ENCODE measurements at places on chromosomes 6 and 20.

GRCh38 chr6:27836141-27836782 is 75.9 kb downstream of the OR2B2 start:
- no peak for DNase-seq

DNA sequence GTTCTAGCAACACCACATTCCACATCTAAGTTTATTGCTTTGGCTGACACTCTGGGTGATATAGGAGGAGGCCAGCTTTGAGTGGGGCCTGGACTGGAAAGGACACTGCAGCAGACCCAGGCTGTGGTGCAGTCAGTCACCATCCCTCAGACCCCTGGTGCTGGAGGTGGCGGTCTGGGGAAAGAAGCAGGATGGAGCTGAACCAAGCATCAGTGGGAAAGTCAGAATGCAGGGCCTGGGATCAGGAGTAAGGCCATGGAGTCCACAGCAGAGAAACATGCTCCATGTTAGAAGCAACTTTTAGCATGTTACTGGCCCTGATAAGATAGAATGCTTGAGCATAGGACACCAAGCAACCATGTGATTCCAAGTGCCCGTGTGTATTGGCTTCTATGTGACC is 5.9 kb downstream of the HLA-A start:
- no peak for DNase-seq

- DNase-seq = no peak
These were observed 642.1 kb upstream of the FLRT3 start for GRCh38 chr20:14979453-14979986.

- DNase-seq = no peak
These were observed 143.3 kb upstream of the GPR6 start for GRCh38 chr6:109834595-109835437.

DNA sequence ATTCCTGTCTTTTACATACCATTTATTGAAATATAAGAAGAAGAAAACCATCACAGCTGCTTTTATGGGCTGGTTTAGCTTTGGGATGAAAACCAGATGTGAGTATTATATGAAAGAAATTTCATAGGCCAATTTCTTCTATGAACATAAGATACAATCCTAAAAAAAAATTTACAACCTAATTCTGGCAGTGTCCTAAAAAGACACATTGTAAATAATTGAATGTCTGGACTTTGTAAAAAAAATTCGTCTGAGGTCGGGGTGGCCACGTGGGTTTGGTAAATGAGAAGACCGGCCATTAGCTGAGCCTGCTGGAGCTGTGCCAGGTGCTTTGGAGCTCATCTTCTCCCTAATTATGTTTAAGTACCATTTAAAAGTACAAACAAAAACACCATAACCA is 26.8 kb downstream of the DACT2 start:
- no peak for DNase-seq

DNA sequence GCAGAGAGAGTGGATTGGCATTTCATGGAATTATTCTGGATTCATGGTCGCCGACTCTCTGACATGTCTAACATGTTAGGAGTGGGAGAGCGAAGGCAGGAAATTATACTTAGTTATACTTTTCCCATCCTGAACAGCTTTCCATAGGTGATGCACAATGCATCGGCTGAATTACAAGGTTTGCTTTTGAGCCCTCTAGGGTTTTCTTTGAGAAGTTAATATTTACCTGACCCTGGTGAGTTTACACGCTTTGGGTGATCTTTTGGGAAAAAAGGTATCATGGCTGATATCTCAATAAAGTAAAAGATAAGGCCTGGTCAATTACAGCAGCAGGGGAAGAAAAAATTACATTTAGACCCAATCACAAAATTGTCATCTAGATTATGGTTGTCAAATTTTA is 14.0 kb upstream of the NKX2-2 start:
- no peak for DNase-seq

DNA sequence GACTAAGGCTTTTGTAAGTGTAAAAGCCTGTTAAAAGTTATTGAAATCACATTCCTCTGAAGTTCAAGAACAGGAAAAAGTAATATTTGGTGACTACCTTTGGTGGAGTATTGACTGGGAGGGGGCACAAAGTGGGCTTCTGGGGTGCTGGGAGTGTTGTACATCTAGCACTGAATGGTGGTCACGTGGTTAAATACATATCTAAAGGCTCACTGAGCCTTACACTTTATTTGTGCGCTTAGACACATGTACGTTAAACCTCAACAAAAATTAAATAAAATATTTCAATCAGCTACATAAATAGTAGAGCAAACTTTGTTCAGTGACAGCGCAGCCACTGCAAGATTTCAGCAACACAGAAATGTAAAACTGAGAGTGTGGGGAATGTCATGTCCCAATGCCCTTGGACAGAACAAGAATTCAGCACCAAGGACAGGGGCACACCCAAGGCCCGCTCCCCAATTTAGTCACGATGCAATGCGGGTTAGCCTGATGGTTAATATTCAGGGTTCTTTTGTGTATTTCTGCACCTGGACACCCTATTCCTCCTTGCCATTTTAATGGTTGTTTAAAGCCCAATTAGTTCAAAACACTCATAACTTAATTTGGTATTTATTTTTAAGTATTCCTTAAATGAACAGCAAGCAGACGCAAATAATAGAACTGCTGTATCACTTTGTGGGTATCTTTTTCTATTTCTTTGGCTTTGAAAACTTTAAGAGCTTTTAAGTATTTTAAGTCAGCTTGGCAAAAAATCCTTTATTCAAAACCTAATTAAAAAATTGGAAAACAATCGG is 37.4 kb downstream of the ANGPT4 start:
- DNase-seq = no peak

DNA sequence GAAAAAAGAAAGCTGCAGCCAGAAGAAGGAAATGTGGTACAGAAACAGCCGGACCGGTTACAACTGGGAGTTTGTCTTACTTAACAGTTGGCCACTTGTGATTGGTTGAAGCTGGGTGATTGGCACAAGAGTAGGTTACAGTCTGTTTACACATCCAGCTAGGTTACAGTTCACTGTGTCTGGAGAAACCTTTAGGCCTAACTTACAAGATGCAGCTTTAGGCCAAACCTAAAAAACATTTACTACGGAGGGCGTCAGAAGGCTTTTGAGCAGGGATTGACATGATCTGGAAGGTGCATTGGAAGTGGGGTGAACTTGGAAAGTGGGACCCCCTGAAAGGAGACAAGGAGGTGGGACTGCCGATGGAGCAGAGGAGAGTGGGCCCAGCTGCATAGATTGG is 122.3 kb downstream of the BANF2 start:
- DNase-seq = no peak

DNA sequence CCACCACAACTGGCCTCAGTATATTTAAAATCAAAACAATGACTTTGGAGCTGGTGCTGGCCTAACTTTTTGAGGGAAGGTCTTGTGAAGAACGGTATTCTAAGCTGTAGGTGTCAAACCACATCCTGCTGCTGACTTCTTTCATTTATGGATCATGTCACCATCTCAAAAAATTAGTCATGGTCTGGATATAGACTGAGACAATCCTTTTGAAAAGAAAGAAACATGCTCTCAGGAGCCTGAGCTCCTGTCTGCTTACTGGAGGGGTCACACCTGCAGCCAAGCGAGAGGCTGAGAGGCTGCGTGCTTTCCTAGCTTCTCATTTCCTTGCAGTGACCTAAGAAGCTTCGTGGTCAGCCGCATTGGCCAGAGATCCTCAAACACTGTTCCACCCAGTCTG is 55.2 kb downstream of the TIAM2 start:
- DNase-seq = no peak

- no peak for DNase-seq
These were observed 9.9 kb upstream of the WFDC2 start for GRCh38 chr20:45459606-45460005.

GRCh38 chr6:132731086-132731485 is 17.2 kb upstream of the VNN1 start:
- DNase-seq = no peak

DNA sequence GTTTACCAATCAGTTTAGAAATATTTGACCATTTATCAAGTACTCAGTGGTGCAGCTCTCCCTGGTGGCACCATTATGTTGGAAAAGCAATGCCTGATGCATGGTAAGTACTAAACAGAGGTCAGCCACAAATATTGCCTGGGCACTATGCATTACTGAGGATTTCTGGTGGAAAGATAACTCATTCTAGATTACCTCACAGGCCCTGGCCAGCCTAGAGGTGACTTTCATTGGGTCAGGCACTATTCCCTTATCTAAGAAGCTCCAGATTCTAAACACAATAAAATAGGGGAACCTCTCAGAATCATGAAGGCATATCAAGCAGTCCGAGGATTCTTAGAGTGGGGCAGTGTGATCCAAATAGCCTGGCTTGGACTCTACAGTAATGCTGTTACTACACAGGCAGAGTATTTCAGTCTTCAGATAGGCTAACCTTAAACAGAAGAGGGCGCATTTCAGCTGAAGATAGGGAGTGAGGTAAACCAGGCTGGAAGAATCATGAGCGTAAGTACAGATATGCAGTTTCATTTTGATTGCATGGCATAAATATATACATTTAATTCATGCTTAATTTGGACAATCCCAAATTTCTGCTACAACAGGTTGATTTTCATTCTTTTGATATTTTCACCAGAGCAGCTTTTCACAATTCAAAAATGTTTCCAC is 12.1 kb downstream of the LGSN start:
- peak; percentile 0 for DNase-seq

GRCh38 chr20:35344354-35344837 is 52.2 kb upstream of the FAM83C start:
- DNase-seq = no peak

DNA sequence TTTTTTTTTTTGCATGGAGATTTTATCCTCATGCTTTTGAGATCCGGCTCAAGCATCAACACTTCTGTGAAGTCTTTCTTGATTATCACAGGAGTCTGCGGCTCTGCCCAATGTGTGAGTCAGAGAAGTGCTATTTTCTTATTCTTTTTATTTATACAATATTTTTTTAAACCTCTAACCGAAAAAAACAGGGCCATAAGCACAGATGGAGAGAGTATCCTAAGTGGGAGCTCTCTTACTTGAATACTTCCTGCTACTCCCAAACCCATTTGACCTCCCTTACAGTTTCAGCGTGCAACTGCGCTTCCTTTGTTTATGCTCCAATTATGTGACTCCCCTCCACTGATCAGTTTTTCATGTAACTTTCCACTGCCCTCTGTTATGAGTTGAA is 8.7 kb upstream of the ATXN1 start:
- no peak for DNase-seq

DNA sequence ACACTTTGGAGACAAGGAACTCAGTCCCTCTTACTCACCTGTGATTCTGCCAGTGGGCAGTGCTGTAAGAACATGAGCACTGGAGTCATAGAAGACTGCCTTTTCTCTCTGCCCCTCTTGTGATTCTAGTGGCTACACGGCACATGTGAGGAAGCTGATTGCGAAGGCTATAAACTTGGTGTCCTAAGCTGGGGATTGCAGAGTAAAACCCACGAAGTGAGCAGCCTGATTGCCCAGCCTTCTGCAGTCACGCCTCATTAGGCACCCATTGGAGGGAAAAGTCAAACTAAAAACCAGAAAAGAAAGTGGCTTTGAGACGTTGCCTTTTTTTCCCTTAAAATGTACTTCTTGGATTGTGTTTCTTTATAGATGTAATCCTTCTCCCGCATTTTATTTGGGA is 748.4 kb upstream of the CHD6 start:
- no peak for DNase-seq

DNA sequence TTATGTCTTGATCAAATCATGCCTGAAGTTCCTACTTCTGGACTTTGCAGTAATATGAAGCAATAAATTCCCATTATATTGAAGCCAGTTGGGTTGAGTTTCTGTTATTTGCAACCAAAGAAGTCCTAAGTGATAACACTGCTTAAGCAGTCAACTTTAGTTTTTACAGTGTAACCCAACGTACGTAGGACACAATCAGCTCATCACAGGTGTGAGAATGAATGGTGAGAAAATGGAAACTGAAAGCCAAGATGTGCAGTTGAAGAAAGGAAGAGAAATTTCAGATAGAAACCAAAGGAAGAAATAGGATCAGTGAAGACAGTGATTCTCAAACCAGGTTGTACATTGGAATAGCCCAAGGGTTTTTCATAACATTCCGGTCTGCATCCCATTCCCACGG is 211.4 kb upstream of the ZFP64 start:
- DNase-seq = no peak

- DNase-seq = no peak
These were observed 1557.5 kb downstream of the GRIK2 start for GRCh38 chr6:102950967-102951366.

DNA sequence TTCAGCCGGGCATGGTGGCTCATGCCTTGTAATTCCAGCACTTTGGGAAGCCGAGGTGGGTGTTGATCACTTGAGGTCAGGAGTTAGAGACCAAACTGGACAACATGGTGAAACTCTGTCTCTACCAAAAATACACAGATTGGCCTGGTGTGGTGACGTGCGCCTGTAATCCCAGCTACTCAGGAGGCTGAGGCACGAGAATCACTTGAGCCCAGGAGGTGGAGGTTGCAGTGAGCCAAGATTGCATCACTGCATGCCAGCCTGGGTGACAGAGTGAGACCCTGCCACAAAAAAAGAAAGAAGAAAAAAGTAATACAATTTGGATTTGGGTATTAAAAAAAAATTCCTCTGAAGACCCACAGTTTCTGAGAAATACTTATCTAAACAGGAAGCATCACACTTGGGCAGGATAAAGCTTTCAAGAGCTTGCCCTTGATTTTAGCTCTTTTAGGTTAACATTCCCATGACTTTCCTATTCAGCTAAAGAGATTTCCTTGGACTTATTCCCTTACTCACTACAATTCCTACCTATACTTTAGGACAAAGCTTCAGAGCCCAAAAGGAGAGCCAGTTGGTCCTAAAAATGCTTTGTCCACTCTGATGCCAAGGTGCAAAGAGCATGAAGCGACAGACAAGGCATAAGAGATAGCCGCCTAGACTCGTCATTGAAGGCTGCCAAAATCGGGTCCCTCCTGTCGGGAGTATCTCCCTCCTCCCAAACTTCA is 1.9 kb downstream of the ELOVL2 start:
- no peak for DNase-seq

DNA sequence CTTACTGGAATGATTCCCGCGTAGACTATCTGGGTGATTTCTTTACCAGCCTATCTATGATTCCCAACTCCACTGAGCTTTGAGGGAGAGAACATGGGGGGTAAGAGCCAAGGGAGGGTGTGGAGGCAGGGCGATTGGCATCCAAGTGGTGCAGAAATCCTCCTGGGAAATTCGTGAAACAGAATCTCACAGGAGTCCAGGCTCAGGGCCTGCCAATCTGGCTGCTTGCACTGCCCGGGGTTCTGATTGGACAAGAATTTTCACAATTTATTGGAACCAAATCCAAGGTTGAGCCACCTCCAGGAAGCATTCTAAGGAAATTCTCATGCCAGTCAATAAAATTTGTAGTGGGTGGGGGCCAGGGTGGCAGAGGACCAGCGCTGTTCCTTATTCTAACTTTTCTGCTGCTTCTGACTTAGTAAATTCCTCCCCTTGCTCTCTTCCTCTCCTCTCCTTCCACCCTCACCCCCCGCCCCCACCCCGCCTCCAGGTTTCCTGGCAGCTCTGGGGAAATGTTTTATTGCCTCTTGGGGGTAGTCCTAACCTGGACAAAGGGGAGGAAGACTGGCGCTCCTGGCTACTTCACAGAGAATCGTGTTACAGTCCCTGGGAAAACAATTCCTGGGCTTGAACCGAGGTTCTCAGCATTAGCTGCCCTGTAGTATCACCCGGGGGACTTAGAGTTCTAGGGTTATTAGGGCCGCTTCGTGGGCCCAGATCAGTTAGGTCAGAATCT is 3.1 kb downstream of the BMP6 start:
- DNase-seq = no peak
